ENCODE measurements at places on chromosomes 5 and 9.

GRCh38 chr9:13358128-13358527 is 78.6 kb upstream of the MPDZ start:
- no peak for DNase-seq

DNA sequence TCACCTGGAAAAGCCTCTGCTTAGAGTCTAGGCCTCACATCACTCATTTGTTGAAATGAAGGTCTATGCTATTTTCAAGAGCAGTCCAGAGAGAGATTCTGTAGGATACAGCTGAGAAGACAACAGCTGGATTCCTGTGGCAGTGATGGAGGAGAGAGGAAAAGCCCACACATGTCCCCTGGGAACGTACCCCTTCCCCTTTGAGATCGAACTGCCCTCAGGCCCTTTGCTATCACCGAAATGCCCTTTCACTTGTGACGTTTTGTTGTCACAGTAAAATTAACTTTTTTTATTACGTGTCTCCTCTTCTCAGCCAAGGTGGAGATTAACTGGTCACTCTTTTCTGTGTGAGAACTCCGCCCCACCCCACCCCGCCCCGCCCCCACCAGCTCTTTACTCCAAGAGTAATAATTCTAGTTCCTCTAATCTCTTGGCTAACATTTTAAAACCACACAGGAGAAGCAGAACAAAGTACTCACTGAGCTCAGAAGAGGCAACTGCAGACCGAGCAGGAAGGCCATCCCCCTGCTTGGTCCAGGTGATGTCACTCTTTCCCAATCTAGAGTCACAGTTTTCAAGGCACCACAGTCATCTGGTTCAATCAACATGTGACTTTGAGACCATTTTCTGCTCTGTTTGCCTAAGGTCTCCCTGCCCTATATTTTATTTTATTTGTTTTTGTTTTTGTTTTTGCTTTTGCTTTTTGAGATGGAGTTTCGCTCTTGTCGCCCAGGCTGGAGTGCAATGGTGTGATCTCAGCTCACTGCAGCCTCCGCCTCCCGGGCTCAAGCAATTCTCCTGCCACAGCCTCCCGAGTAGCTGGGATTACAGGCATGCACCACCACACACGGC is 105.6 kb downstream of the SUSD1 start:
- peak; percentile 34 for DNase-seq

- peak; percentile 88 for DNase-seq
These were observed at the start of gene PCDHGA11 for GRCh38 chr5:141420855-141421488. TSS of gene PCDHGA11 (plus strand) at chr5:141421051. CDS start at chr5:141421228, 177 bp downstream.

DNA sequence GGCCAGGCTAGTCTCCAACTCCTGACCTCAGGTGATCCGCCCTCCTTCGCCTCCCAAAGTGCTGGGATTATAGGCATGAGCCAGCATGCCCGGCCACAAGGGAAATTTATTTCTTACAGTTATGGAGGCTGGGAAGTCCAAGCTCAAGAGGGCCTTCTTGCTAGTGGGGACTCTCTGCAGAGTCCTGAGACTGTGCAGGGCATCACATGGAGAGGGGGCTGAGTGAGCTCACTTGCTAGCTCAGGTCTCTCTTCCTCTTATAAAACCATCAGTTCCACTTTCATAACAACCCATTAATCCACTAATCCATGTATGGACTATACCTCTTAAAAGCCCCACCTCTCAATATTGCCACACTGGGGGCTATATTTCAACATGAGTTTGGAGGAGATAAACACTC is 5.1 kb upstream of the SPIN1 start:
- no peak for DNase-seq

DNA sequence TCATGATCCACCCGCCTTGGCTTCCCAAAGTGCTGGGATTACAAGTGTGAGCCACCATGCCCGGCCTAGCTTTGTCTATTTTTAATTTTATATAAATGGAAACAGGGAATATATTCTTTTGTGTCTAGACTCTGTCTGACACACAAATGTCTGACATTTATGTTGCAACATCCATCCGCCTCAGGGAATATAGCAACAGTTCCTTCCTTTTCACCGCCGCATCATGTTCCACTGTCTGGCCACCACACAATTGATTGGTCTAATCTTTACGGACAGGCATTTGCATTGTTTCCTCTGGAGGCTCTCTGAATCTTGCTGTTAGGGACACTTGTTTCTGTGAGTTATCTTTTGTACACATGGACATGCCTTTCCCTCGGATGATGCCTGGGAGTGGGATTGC is 20.1 kb upstream of the TBC1D9B start:
- DNase-seq: peak; percentile 81
